ENCODE measurements at places on chromosomes 1 and 21. TPM values are rescaled to one million over a fixed set of nuclear protein-coding genes. Genes with fewer than 3 reads are reported as not detected.

DNA sequence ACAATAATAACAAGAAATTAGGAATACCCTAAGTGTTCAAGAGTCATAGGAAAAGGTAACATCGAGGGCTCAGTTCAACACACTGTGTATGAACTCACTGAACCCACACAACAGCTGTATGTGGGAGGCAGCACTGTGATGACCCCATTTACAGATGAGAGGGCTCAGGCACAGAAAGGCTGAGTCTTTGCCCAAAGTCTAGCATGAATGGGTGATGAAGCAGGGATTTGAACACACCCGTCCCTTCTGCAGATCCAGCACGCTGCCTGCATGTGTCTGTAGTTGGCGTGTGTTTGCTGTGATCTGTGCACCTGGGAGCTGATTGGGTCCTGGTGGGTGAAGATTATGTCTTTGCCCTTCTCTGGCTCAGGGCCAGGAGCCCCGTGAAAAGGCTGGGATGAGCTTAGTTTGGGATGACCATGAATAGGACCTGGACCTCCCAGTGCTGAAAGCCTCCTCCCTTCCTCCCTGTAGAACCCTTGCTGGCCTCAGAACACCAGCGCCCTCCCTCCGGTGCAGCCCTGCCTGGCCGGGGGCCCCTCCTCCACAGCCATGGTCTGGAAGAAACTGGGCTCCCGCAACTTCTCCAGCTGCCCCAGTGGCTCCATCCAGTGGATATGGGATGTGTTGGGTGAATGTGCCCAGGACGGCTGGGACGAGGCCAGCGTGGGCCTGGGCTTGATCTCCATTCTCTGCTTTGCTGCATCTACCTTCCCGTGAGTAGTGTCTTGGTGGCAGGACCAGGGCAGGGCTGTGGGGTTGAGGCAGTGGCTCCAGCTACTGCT lies 5.2 kb downstream of the SLC66A1 start:
- no peak for DNase-seq

DNA sequence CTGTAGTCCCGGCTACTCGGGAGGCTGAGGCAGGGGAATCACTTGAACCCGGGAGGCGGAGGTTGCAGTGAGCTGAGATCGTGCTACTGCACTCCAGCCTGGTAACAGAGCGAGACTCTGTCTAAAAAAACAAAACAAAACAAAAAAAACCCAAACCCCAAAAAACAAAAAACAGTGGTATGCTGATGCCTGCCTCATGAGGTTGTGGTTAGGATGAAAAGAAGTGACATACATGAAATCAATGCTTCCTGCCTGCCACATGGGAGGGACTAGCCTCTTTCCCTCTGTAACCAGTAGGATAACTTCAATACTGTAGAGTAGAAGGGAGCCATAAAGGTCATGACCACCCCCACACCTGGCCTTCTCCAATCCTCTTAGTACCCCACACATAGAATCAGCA lies 55.2 kb downstream of the TENT5C start:
- no peak for DNase-seq

- no peak for DNase-seq
Observed at GRCh38 chr1:116763787-116764465, 9.7 kb downstream of the CD2 start.

- no peak for DNase-seq
Observed at GRCh38 chr1:178945763-178946266, 74.9 kb upstream of the ANGPTL1 start.

GRCh38 chr1:59697150-59697800 lies 117.5 kb upstream of the HOOK1 start:
- DNase-seq, result no peak

DNA sequence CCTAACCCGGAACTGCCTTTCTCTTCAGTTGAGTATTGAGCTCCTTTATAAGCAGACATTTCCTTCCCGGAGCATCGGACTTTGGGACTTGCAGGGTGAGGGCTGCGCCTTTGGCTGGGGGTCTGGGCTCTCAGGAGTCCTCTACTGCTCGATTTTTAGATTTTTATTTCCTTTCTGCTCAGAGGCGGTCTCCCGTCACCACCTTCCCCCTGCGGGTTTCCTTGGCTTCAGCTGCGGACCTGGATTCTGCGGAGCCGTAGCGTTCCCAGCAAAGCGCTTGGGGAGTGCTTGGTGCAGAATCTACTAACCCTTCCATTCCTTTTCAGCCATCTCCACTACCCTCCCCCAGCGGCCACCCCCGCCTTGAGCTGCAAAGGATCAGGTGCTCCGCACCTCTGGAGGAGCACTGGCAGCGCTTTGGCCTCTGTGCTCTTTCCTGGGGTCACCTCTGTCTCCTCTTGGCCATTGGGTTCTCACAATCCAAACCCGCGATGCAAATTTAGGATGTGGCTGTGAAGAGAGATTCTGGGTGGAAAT lies 3.7 kb downstream of the OLIG2 start:
- DNase-seq, result no peak

The PADI1 gene
- not detected for total RNA-seq

The LCA5L gene
- total RNA-seq, result 0.27 TPM

The MFN2 gene
- total RNA-seq, result 32.6 TPM

The TP73 gene
- total RNA-seq, result under 0.01 TPM

The IFI44 gene
- 24.5 TPM for total RNA-seq

The UMODL1 gene
- total RNA-seq, result 2.4 TPM

The TRIM67 gene
- total RNA-seq, result under 0.01 TPM

The MYBPH gene
- total RNA-seq, result not detected

The PGBD2 gene
- 10.8 TPM for total RNA-seq

The HTR6 gene
- total RNA-seq, result under 0.01 TPM

The FTCD gene
- total RNA-seq, result 0.54 TPM

The REN gene
- total RNA-seq, result 8.3 TPM

The RGSL1 gene
- total RNA-seq, result not detected

The TLCD4 gene
- under 0.01 TPM for total RNA-seq
